ENCODE measurements at places on chromosomes 4 and X.

- DNase-seq, result no peak
Measured at GRCh38 chr4:22417408-22417807, 98.5 kb downstream of the ADGRA3 start.

DNA sequence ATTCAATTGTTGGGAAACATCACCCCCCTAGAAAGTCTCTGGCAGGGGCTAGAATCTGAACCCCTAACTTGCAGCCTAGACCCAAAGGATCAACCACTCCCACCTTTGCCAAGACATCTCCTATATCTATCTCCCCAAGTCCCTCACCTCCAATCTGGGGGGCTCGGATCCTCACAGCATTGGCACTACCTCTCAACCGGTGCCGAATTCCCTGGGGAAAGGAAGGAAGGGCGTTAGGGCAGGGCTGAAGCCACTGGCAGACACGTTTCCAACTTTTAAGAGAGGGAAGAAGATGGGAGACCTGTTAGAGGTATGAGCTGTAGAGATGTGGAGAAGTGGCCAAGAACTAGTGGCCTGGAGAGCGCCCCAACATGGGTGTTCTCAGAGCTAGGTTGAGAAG is 2.7 kb downstream of the TIMM17B start:
- DNase-seq, result no peak

GRCh38 chr4:5160668-5161067 is 109.4 kb downstream of the STK32B start:
- DNase-seq, result no peak

- DNase-seq, result no peak
Measured at GRCh38 chr4:10082047-10082446, 34.6 kb downstream of the WDR1 start.

DNA sequence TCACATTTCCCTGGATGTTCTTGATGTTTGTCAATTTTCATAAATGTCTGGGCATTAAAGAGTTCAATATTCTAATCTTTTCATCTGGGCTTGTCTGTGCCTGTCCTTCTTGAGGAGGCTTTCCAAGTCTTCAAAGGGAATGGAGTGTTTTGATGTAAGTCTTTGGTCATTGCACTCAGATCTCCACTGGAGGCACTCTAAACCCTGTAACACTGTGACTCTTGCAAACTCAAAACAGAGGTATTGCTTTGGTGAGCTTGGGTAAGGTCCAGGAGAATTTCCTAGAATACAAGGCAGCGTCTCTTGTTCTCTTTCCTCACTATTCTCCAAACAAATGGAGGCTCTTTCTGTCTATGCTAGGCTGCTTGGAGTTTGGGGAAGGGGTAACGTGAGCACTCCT is 1118.1 kb upstream of the PABPC4L start:
- DNase-seq, result no peak

DNA sequence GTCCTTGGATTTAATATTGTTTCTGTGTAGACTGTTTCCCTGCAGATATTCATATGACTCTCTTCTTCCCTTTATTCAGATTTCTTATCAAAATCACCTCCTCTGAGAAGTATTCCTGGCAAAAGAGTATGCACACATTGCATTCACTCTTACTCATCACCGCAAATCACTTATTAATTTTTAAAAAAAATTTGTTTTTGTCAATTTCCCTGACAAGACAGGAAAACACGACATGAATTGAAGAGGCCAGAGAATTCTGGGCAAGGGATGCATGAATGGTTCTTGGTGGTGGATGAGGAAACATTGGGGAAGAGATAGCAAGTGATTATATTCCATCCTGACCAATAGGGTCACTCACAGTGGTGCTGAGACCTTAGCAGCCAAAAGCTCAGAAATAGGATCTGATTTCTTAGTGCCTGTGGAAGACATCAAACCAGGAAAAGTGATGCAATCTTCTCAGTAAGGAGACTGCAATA is 522.5 kb upstream of the AGA start:
- DNase-seq, result no peak

- no peak for DNase-seq
Measured at GRCh38 chrX:6568031-6568430, 33.1 kb upstream of the VCX3A start.

- DNase-seq, result no peak
Measured at GRCh38 chrX:119935215-119935874, 8.2 kb downstream of the NKAP start.

GRCh38 chr4:164779811-164780216 is 25.9 kb downstream of the SMIM31 start:
- DNase-seq, result peak; percentile 19

GRCh38 chr4:35216636-35217035 is 1027.7 kb downstream of the ARAP2 start:
- no peak for DNase-seq

GRCh38 chrX:9643807-9644206 is 121.8 kb downstream of the GPR143 start:
- no peak for DNase-seq

DNA sequence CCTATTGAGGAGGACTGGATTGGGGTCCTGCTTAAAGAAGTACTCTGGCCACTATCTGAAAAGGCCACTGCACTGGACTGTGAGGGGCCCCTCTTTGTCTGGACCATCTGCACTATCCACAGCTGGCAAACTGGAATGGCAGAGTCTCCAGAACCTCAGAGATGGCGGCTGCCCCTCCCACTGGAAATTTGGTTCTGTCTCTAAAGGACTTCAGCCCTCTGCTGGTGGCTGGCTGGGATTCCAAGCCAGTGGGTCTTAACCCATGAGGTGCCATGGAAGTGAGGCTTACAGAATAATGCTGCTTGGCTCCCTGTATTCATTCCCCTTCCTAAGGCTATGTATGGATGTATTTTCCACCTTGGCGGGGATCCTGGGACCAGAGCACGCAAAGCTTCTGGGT is 41.6 kb upstream of the CYLC1 start:
- no peak for DNase-seq

GRCh38 chrX:9188117-9188516 is 154.2 kb upstream of the FAM9B start:
- DNase-seq, result no peak

GRCh38 chr4:16158504-16158852 is 67.8 kb downstream of the TAPT1 start:
- no peak for DNase-seq

DNA sequence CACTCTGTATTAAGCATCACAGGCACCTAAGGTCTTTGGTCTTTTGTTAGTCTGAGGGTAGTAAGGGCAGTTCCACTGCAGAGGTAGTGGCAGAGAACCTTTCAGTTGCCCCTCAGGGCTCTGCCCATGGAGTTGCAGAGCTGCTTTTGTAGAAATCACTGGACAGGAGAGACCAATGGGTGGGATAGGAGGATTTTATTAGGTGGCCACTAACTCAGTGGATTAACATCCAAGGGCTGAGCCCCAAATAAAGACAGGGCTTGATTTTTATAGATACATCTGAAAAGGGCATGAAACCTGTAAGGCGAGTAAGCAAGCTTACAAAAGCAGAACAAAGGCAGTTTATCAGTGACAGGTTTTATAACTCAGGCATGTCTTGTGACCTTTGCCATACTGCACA is 1035.4 kb downstream of the SH3BGRL start:
- no peak for DNase-seq

- no peak for DNase-seq
Measured at GRCh38 chr4:72977936-72978485, 91.5 kb downstream of the COX18 start.

DNA sequence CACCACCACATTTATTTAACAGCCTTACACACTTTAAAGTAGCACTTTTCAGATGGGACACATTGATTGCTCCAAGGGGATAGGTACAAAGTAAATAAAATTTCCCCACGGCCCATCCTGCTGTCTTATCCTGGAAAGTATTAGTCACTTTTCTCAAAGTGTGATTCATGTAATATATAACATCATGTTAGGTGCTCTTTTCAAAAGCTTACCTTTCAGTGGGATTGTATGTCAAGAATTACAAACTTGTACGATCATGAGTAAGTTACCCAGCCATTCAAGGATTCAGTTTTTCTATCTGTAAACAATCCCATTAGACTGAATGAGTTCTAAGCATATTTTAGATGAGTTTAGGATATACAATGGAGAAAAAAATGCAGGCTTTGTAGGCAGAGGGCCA is 876.6 kb upstream of the GRID2 start:
- no peak for DNase-seq

DNA sequence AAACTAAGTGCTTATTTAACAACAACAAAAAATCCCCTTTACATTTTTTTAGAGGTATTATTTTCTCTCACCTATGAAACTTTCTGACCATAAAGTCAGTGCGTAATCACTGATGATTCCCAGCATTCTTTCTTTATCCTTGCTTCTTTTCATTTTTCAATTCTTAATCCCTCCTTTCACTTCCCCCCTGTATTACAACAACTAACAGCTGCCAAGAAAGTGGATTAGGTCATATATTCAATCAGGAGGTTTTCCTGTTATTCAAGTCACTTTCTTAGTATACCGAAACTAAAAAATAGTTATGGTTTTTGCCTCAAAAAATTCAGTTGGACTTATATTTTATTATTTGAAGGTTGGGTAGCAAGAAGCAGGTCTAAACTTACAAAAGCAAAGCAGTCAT is 2.1 kb upstream of the STAP1 start:
- no peak for DNase-seq

GRCh38 chr4:5757091-5757490 is 46.1 kb downstream of the EVC start:
- DNase-seq, result no peak

- no peak for DNase-seq
Measured at GRCh38 chr4:138647433-138647832, 368.1 kb upstream of the NOCT start.

Measured in activated naive CD8-positive, alpha-beta T cell treated with anti-CD3 and anti-CD28 coated beads, Interleukin-2, amount 50 U/mL, for 24 hours (primary cell).